EH (cell line): ENCODE measurements at places on chromosomes 13 and 19.
A peak's percentile ranks its signal among the peaks of the same experiment; 100 is the strongest.

DNA sequence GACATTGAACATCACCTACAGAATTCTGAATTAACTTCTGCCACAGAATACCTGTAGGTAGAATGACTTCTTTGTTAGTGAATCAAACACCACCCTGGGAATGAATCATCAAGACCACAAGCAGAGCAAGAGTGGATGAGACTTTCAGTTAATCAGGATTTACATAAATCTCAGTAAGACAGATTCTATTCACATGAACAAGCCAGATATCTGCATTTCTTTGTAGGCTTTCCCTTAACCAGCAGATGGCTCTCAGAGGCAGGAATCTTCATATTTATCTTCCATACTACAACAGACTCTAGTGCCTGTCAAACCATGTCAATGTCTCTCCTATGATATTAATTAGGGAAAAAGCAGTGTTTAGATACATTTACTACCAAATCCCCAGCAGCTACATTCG, 412.1 kb downstream of the KLF12 start:
- DNase-seq = peak; percentile 65

- no peak for DNase-seq
Observed at GRCh38 chr13:81987159-81987558, 1646.2 kb upstream of the SPRY2 start.

GRCh38 chr19:30269638-30270037, 102.5 kb upstream of the ZNF536 start:
- DNase-seq = no peak

DNA sequence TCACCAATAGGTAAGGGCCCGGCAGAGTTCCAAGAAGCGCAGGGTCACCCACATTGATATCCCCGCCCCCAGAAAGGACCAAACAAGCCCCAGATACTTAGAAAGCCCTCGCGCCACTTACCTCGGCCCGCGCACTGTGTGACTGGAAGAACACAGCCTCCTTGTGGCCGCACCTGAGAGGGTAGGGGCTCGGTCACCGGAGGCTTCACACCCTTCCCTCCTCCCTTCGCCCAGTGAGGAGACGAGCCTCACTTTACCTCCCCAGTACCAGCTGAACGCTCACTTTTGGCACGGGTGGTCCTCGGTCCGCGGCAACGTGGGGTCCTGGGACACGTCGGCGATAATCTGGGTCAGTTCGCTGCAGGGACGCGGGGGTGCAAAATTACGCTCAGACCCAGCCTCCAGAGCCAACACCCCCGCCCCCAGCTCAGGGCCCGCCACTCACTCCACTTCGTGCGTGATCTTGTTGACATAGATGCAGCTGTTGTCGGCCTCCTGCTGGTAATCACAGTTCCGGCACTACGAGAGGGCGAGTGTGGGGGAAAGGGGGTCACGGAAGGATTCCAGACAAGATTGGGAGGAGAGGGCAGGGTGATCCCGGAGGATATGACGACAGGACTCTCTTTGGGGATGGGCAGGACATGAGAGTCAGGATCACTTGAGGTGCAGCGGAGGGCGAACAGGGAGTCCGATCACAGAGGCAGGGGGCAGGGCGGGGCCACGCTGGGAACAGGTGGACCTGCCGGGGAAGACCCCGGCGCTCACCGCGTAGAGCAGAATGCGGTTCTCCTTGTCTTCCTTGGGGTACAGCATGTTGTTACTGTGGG, 568 bp downstream of the POLR2I start:
- peak; percentile 55 for DNase-seq

DNA sequence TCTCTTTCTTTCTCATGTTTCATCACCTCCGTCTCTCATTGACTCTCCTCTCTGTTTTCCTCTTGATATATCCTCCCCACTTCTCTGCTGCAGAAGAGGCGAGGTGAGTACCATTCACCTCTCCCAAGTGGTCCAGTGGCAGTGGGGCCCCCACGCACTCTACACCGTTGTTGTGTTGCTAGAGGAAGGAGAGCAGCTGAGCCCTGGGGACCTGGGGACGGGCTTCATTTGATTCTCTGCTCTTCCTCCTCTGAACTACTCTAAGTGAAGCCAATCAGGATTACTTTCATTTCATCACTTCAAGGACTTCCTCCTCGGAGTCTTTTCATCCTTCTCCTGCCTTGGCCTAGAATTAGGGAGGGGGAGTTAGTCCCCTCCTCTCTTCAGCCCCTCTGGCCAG, 64.6 kb downstream of the CCNE1 start:
- DNase-seq = no peak

DNA sequence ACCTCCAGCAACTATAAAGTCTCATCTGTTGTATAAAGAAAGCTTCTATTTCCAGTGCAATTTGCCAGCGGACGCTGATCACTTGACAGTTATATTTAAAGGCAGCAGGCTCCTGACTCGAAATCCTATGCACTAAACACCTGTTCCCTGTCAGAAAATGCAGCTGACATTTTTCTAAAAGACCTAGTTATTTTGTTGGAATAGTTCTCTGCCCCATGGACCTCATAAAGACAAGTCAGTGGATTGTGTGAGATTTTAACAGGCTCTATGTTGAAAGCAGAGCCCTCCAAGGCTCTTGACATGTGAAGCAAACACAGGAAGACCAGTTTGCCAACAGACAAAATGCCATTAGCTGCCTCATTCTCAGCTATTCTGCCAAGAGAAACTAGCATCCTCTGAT, 304.7 kb upstream of the KLF12 start:
- no peak for DNase-seq

DNA sequence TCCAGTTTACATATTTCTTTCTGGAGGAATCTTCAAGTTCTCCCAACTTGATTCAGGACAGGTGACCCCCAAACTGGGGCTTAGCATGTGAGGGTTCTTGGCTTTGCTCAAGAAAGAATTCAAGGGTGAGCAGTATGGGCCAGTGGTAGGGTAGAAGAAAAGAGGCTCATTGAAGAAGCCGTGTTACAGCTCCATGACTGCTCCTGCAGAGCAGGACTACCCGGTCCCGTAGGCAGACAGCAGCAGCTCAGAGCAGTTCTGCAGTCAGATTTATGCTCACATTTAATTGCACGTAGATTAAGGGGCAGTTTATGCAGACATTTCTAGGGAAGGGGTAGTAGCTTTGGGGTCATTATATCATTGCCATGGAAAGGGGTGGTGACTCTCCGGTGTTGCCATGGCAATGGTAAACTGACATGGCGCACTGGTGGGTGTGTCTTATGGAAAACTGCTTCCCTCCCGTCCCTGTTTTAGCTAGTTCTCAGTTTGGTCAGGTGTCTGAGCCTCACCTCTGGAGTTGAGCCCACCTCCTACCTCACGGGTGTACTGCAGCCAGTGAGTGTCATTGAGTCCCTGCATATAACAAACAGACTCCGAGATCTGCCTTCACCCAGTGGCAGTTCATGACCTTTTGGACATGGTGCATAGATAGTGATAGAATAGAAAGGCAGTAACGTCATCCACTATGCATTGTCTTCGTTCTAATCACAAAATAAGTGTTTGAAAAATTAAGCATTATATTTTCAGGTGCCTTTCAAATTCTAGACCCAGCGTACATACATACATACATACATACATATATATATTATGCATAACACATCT, 16.0 kb upstream of the ZNF792 start:
- DNase-seq = no peak

DNA sequence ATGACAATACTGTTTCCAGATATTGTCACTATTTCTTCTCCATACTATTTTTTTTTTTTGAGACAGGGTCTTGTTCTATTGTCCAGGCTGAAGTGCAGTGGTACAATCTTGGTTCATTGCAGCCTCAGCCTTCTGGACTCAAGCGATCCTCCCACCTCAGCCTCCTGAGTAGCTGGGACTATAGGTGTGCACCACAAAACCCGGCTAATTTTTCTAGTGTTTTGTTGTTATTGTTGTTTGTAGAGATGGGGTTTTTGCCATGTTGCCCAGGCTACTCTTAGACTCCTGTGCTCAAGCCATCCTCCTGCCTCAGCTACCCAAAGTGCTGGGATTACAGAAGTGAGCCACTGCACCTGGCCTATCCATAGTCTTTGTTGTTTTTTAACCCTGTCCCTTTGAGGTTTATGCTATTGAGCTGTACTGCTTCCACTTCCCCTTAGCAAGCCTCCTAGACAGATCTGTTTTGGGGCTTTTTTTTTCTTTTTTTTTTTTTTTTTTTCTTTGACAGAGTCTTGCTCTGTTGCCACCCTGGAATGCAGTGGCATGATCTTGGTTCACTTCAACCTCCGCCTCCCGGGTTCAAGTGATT, 27.6 kb upstream of the MAP3K10 start:
- no peak for DNase-seq
